ENCODE measurements at places on chromosomes 1 and 21.
A peak's percentile ranks its signal among the peaks of the same experiment; 100 is the strongest.

- DNase-seq = no peak
Observed at GRCh38 chr1:7623842-7624241, 147.3 kb upstream of the VAMP3 start.

DNA sequence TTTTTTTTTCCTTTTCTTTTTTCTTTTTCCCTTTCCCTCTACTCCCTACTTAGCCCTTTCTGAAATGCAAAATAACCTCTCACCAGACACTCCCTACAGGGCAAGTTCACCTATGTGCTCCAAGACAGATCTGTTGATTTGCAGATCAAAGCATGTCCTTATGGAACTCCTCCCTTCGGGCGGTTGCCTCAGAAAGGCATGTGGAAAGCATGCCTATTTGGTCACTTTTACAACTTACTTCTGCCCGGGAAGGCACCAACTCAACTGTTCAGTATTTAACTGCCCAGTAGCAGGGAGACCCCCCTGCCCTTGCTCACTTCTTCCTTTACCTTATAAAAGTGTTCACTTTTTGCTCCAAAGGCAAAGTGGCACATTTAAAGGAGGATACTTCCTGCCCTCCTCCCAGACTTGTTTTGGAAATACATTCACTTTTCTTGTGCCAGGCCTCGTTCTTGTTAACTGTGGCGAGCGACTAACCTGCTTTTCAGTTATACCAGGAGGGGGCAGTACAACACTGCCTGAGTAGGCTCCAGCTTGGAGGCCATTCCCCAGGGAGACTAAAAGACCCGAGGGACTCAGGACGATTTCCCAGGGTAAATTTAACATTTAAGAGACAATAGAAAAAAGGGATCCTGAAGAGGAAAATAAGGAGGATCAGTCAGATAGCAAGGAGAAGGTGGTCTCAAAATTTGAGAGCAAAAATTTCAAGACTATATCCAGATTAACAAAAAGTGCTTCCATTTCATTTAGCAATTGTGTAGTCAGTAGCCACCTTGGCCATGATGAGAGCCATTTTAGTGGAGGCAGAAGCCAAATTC, 12.3 kb upstream of the SLAMF7 start:
- no peak for DNase-seq

DNA sequence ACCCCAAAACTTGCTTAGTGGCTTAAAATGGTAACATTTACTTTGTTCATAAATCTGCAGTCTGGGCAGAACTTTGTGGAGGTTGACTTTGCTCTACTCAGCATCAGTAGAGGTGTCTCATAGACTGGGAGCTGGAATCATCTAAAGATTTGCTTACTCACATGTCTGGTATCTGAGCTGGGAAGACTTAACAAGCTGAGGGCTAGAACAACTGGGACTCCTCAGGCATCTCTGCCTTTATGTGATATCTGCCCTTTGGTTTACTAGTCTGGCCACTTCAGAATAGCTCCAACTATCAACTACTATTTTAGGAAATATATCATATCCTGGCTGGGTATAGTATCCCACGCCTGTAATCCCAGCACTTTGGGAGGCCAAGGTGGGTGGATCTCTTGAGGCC, 82.5 kb downstream of the C4BPA start:
- DNase-seq = no peak

DNA sequence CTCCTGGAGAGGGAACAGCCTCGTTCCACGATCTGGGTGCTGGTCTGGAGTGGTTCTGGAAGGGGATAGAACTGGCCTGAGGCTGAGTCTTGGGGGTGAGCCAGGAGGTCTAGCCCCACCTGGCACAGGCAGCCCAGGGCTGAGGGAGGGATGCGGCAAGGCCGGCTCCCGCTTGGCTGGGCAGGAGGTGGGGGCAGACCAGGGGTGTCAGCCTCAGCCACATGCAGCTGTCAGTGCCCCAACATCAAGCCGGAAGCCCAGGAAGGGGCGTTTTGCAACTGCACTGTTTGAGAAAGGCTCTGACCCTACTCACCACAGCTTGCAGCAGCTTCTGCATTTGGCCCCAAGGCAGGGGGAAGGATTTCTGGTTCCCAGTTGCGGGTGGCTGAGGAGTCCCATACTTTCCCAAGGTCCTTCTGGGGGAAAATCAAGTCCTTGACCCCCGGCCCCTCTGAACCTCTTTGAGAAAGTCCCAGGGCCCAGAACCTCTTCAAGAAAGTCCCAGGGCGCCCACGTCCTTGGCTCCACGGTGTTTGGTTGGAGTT, 2.0 kb downstream of the EFHD2 start:
- peak; percentile 88 for DNase-seq

DNA sequence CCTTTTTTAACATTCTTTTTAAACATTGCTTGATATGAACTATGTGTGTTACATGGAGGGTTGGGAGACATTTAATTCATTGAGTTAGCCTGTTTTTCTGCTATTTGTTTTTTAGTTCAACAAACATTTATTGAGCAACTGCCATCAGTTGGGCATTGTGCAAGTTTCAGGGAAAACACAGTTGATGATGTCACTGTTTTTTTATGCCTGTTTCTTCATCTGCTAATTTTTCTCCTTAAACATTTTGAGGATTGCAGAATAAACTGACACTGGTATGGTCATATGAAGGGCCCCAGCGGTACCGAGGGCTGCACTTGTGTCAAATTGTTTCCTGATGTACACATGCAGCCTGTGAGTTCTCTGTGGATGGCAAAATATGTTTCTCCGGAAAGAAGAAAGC, 253.0 kb downstream of the FGGY start:
- DNase-seq = peak; percentile 81

GRCh38 chr1:164664127-164664526, 105.1 kb downstream of the PBX1 start:
- no peak for DNase-seq

- DNase-seq = no peak
Observed at GRCh38 chr1:44681905-44682882, 7.7 kb downstream of the ARMH1 start.

DNA sequence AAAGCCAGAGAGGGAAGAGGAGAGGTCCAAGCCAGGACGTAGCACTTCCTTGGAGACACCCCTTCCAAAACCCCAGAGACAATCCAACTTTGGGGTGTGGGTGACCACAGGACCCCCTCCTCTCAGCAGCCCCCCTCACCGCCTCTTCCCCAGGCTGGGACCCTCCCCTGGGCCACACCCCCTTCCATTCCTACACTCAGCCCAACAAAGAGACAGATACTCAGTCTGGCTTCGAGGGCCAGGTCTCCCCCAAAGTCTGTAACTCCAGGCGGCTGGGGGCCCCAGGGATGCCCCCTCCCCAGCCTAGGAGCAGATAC, 1.4 kb downstream of the MEX3A start:
- no peak for DNase-seq

GRCh38 chr21:32523988-32524719, 61.2 kb downstream of the TCP10L start:
- DNase-seq = no peak

GRCh38 chr1:117370071-117370470, 2.8 kb downstream of the MAN1A2 start:
- DNase-seq = no peak

DNA sequence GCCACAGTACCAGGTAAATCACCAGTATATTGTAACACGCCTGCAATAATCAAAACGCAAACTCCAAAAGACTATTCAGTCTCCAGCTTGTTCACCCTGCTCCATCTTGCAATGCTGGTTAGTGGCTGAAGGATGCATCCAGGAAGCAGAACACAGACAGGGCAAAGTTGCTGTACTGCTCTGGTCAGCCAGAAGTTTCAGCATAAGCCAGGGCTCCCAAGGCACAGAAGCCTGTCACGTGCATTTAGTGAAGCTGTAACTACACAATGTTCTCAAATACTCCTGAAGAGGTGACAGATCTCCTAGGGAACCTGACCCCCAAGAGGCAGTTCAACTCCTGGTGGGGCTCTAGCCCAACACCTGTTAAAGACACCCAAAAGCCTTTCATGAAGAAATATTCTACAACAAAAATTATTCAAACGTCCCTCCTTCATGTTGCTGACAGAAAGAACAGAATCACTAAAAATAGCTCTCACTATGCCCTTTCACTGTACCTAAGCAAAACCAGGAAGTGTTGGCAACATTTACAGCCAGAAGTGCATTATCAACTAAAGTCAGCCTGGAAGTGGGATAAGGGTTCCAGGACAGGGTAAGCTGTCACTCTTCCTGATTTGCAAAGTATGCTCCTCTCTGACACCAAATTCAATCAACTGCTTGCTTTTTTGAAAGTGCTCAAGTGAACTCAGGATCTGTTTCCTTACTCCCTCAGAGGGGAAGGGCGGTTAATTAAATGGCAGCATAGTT, 52.1 kb downstream of the SLC35D1 start:
- DNase-seq = no peak

DNA sequence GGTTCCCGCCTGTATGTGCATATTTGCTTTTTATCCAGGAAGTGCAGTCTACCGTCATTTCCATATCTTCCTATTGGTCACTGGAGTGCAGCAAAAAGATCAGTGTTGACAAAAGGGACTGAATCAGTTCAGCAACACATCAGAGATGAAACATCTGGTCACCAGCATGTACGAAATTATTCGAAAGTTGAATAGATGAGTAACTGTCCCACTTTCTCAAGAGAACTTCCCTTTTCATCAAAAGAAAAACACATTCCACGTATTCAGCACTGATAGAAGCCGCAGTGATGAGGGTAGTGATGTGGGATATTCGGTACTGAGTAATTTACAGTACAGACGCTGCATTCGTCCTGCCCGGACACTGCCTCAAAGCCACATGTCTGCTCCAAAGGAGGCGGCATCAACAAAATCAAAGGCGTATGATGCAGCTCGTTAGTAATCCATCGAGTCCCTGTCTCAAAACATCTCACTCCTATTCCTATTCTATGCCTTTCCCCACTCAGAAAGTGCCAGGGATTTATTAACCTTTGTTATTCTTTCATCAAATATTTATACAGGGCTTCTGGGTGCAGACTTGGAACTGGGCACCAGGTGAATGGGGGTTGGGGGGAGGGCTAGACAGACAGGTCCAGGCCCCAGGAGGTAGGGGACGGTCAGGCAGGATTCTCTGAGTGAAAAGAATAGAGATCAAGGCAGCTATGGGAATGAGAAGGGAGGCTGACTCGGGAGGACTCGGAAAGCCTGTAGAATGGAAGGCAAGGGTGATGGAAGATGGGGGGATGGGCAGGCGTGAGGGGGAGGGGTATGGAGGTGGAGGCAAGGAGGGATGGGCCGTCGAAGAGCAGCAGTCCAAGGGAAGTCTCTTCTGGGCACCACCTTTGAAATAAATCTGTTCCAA, 79.5 kb upstream of the SLC45A1 start:
- DNase-seq = no peak

DNA sequence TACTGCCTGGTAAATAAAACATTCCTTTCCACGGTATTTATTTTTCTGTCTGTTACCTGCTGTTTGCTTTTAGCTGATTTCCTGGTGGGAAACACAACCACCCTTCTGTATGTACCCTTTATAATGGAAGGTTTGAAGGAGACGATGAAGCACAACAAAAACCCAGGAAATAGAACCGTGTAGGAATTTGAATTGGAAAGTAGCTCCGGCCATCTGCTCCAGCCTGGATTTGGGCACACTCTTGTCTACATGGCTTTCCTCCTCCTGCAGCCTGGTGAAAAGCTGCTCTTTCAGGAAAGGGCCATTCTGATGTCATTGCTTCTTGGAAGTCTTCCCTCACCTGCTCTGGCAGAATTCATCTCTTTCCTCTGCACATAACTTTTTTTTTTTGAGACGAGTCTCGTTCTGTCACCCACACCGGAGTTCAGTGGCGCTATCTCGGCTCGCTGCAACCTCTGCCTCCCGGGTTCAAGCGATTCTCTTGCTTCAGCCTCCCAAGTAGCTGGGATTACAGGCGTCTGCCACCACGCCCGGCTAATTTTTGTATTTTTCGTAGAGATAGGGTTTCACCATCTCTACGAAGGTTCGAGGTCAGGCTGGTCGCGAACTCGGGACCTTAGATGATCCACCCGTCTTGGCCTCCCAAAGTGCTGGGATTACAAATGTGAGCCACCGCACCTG, 2.7 kb downstream of the AK4 start:
- no peak for DNase-seq

- DNase-seq = no peak
Observed at GRCh38 chr1:107649023-107649422, 316.0 kb downstream of the VAV3 start.

DNA sequence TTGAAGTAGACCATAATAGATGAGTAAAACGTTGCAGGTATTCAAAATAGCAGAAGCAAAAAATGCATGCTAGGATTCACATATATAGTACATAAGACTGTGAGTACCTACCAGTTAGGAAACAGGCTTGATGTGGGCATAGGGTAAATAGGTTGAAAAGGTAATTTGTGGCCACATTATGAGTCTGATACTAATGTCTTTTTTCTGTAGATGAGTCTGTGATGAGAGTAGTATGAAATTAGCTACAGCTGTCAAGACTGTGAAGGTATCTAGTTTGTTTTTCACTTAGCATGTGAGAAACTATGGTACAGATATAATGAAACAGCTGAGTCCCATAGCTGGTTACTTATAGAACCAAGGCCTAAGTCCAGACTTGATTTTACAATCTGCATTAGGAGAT, 12.4 kb upstream of the SPATA1 start:
- DNase-seq = no peak

DNA sequence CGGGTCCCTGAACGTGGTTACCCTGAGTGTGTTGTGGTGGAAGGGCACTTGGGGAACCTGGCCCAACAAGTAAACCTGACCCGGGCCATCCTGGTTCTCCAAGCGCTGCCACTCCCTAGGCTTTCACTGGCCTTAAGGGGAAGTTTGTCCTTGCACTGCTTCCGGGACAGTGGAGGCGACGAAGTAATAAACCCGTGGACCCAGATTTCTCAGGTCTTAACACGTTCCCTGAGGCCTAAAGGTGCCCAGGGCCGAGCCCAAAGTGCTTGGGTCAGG, 261 bp upstream of the CCDC24 start:
- no peak for DNase-seq

GRCh38 chr1:60898413-60898812, 183.9 kb upstream of the NFIA start:
- no peak for DNase-seq

DNA sequence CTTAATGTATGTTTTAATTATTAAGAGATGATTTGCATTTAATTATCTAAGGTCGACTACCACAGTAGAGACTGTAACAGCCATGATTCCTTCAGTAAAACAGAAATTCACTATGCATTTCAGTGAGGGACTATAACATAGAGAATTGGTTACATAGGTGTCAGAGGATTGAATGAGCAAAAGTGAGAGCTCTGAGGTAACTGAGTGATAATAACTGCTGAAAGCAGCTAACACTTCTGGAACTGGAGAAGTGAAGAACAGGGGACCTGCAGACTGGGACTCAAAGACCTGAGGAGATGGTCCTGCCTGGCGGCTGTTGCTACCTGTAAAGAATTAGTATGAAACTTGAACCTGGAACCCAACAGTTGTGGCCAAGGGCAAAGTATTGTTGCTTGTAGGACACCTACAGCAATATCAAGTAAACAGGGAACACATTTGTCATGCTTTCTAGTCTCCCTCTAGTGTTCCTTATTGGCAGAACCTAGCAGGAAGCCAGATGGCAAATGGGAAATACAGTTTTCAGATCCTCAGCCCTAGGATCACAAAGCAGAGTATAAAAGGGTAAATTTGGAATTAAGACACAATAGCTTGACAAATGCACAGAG, 110.6 kb downstream of the HS2ST1 start:
- DNase-seq = no peak

- DNase-seq = no peak
Observed at GRCh38 chr1:16349847-16350406, 2.4 kb downstream of the FBXO42 start.
